ENCODE measurements at places on chromosomes 7 and 10.

DNA sequence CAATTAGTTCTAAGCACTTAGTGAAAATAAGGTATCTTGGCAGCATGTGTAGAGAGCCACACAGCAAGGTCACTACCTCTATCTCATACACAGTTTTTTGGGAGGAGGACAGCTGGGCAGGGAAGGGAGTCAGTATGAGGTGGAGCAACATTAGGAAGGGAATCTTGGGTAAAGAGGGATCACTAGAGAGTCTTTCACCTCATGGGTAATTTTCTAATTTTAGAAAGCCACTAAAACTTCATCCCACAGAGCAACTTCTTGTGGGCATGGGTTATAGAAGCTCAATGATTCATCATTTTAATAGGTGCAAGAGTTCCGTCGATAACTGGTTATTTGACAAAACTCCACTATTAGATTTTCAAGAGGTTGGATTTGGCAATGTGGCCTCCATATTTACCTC, 2.5 kb downstream of the NRAP start:
- DNase-seq, result no peak

- DNase-seq, result peak; percentile 86
These were observed at the start of gene SAMD9 for GRCh38 chr7:93117852-93118530. SAMD9 (minus strand) TSS chr7:93117979; CDS start chr7:93106097, 11,882 bp downstream.

- no peak for DNase-seq
These were observed 89.2 kb downstream of the RBM20 start for GRCh38 chr10:110733218-110733952.

DNA sequence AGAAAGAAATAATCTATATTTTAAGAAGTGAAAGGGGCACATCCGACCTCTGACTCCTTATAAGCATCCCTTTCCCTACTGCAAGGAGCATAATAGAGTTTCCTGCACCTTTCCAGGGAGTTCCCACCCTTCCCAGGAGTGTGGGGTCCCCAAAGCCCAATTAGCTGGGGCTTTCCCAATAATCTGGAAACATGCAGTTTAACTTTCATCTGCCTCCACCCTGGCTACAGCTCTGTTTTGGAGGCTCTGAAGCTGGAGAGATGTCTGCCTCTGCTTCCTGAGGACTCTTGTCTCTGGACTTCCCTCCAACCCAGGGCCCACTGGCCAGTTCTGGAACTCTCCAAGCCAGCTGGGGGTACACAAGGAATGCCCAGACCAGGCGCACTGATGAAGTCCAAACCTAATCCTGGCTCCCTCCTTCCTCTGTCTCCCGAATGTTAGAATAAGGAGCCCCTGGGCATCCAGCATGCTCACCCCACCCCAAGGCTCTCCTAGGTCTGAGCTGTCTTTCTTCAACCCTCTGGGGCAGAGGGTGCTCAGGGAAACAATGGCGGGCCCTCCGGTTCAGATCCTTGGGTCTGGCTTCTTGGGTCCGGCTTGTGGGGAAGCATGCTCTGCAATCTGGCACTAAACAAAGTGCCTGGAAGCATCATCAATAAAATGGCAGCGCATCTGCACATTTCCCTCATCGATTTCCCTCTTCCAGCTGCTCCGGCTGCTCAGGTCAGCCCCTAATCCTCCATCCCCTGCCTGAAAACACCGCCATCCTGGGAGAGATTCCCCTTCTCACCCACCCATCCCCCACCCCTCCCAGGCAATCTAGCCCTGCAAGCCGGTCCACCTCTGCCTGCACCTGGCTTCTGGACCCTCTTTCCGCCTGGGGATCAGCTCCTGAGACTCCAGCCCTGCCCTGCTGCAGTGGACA, 13.3 kb downstream of the HOXA4 start:
- DNase-seq, result no peak

DNA sequence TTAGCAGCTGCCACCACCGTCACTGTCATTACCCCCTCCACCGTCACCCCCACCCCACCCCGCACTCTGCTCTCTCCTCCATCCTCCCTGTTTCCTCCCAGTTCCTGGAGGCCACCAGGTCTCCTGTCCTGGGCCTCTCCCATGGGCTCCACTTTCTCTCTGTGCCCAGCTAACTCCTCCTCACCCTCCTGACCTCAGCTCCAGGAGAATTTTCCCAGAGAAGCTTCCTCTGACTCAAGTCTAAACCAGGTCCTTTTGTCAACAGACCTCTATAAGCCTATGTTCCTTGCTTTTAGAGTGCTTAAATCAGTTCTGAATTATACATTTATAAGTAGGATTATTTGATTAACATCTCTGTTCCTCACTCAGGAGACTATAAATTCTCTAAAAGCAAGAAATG, 150.0 kb downstream of the ARHGAP12 start:
- DNase-seq, result no peak

DNA sequence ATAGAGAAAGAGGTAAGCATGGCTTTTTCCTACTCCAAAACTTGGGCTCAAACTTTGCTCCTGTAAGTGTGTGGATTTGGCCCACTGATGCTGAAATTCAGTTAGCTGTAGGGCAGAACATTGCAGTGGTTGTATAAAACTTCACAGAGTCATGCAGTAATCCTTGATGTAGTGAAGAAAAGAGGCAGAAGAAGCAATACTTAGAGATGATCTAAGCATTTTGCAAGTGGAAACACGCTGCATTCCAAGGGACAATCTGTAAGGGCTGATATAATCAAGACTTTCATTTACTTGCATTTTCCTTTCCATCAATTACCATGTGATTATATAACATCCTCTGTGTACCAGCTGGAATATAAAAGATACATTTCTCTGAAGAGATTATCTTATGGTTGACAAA, 338.8 kb downstream of the DNAJB9 start:
- DNase-seq, result no peak

DNA sequence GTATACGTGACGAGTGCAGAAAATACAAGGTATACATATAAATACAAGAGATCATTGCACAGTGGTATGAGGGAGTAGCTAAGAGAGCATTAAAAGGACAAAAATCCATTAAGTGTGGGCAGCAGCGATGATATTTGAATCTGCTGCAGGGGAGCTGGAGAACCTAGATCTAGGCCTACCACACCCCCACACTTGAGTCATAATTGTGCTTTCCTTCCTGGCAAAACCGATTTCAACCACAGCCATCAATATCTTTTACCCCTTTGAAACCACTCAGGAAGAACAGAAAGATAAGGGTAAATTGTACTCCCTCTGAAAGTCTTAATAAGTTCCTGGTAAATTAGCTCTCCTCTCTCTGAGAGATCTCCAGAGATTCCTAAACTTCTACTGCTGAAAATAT, 345.0 kb downstream of the SORCS1 start:
- no peak for DNase-seq

- DNase-seq, result no peak
These were observed 327.0 kb downstream of the RNLS start for GRCh38 chr10:88256013-88256680.

DNA sequence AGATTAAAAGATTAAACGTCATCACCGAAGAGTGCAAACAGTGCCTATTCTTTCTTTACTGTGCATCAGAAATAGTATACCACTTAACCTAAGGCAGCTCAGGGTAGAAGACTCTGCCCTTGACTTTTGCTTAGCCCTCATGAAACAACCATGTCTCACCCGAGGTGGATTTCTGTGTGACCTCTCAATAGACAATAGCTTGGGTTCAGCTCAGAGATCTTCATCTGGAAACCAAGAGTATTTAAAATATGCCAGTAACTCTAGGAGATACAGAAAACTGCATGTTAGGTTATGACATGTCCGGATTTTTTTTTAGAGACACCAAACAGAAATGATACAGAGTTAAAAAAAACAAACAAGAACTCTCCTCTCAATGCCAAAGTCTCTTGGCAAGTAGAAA, 75.8 kb downstream of the JAZF1 start:
- no peak for DNase-seq

DNA sequence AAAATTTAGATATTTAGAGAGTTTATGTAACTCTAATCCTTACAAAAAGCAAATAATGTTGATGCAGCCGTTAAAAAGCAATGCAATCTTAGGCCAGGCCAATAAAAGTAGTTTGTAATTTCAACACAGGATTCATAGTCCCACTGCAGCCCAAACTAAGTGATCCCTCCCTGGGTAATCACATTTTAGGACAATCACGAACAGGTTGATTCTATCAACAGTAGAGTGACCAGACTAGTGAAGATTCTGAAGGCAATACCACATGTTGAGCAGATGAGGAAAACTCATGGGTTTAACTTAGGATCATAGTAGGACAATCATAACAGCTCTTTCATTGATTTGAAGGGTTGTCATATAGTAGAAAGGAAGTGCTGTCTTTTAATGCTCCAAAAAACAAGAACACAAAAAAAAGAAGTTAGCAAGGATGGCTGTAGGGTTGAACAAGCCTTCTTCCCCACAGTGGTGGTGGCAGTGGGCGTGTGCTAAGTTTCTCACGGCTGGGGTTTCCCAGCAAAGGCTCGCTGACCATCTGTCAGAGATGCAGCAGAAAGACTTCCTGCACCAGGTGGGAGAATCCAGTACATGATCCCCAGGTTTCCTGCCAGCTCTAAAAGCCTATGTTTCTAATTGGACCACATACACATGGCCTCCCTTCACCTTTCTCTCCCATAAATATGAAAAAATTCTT, 212.2 kb downstream of the CHRM2 start:
- DNase-seq, result no peak

DNA sequence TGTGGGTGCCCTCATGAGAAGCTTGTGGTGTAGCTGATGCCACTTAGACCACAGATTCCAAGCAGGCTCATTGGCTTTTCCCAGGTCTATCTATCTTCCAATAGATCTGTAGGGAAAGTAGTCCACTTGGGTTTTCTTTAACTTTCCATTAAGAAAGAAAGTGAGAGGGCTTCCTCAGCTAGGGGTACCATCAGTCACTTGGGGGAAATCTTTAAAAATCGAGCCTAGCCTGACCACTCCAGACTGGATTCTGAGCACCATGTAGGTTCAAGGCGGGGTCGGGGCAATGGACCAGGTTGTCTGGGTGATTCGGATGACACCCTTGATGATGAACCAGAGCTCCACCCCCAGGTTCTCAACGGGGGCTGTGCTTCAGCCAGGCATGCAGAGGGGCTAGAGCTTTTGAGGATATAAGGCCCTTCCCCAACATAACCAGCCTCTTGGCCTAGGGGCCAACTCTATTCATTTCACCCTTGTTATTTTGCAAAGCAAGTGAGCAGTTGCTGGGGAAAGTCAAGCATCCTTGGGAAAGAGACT, 27.0 kb downstream of the ITPRIP start:
- DNase-seq, result no peak

- peak; percentile 77 for DNase-seq
These were observed 170.8 kb upstream of the HABP2 start for GRCh38 chr10:113381981-113382509.

- DNase-seq, result no peak
These were observed 631.5 kb upstream of the NRP1 start for GRCh38 chr10:33965795-33966581.

GRCh38 chr7:114885836-114886235, 36.1 kb upstream of the MDFIC start:
- DNase-seq, result peak; percentile 50

DNA sequence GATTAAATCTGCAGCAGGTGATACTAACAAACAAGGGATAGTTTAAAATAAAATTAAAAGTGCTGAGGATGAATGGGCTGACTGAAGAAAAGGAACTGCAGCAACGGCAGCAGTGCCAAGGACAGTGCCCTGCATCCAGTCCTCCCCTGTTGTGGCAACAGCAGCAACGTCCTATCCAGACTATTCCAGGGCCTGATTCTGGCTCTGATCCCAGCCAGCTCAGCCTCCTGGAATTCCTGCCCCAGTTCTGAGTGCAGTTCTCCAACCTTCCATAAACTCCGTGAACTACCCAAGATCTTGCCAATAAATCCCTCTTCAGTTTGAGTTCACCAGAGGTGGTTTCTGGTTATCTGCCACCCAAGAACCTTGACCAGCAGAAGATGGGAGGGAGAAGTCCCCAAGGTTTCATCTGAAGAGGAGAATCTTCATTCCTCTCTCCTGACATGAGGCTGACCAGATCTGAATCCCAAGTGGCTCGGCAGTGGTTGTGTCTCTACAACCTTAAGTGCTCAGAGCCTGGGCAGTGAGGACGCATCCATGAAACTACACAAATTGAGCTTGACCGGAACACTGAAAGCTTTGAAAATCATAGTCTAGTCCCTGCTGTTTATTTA, 115.8 kb downstream of the SORBS1 start:
- DNase-seq, result peak; percentile 68

DNA sequence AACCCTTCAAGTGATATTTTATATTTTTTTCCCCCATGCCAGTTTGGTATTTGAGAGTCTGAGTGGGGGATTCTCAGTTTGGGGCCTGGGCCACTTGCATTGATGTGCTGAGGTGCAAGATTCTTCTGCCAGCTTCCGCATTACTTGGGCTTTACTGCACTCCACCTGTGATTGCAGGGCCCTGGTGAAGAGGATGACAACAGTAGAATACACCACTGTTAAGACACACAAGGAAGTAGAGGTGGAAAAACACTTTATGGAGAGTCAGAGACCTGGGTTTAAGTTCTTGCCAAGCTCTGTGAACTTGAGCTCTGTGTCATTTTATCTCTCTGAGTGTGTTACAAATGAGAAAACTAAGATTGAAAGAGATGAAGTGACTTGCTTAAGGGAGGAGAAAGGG, 209.4 kb downstream of the LRMDA start:
- no peak for DNase-seq

- DNase-seq, result no peak
These were observed 28.3 kb downstream of the C10orf120 start for GRCh38 chr10:122671355-122671754.

DNA sequence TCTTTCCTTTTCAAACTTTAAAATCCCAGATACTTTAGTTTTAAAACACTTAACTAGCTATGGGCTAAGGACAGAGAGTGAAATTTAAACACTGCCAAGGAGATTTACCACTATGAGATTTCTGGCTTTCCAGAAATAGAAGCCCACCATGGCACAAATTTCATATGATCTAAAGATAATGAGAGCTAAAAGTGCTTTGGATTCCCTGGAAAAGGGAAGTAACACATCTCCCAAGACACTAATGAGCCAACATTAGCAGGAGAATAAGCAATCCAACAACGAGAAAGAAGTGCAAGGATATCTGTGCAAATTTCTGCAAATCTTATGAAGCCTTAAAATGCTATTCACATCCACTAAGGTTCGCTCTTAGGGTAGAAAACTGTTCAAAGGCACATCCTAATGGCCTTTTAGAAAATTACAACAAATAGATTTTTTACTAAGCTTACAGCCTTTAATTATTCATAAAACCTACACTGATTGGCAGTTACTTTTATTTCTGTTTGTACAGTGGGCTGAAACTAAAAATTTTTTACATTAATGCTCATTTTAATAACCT, 100.3 kb downstream of the RAPGEF5 start:
- no peak for DNase-seq

GRCh38 chr7:84614821-84615501, 420.4 kb upstream of the SEMA3A start:
- DNase-seq, result no peak

DNA sequence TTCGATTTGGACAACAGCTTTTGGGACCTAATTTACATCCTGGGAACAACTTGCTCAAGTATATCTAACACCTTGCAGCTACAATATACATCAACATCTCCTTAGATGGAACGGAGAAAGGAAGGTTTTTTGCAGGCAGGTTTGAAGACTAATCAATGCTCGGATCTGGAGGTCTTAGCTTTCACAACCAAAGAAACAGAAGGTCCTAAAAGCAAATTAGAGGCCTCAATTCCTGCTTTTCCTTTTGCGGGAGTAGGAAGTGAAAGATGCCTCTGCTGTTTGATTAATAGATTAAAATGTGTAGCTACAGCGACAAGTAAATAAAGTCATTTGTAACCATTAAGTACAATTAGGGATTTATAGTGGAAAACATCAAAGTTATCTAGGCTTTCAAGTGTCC, 3.7 kb upstream of the SP8 start:
- DNase-seq, result no peak
